ENCODE measurements at places on chromosomes 3 and 15.
A peak's percentile ranks its signal among the peaks of the same experiment; 100 is the strongest.

GRCh38 chr15:80183306-80183705 is 30.5 kb downstream of the FAH start:
- DNase-seq: no peak

- DNase-seq: no peak
Measured at GRCh38 chr15:85595804-85596536, 198.8 kb downstream of the KLHL25 start.

GRCh38 chr15:90425726-90426346 is 37.8 kb downstream of the IQGAP1 start:
- no peak for DNase-seq

GRCh38 chr3:114886905-114887304 is 260.2 kb downstream of the ZBTB20 start:
- DNase-seq: no peak

DNA sequence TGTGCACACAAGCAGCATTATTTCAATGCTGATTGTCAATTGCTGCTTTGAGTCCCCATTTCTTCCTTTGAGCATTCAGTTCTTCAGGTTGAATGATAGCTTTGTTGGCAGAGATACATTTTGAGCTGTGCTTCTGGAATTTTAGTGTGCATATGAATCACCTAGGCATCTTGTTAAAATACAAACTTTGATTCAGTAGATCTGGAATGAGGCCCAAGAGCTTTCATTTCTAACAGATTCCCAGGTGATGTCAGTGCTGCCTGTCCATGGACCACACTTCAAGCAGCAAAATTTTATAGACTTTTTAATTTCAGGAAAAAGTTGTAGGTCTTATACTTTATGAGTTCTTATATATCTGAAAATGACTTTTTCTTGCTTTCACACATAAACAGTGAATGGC is 131.1 kb downstream of the ADAMTSL3 start:
- peak; percentile 70 for DNase-seq

- DNase-seq: no peak
Measured at GRCh38 chr3:132161608-132162007, 126.8 kb upstream of the CPNE4 start.

- DNase-seq: no peak
Measured at GRCh38 chr15:62428259-62428658, 263.2 kb upstream of the C2CD4B start.

GRCh38 chr3:99170867-99171517 is 269.5 kb upstream of the DCBLD2 start:
- no peak for DNase-seq

GRCh38 chr3:136332302-136332701 is 82.2 kb downstream of the PCCB start:
- DNase-seq: no peak

DNA sequence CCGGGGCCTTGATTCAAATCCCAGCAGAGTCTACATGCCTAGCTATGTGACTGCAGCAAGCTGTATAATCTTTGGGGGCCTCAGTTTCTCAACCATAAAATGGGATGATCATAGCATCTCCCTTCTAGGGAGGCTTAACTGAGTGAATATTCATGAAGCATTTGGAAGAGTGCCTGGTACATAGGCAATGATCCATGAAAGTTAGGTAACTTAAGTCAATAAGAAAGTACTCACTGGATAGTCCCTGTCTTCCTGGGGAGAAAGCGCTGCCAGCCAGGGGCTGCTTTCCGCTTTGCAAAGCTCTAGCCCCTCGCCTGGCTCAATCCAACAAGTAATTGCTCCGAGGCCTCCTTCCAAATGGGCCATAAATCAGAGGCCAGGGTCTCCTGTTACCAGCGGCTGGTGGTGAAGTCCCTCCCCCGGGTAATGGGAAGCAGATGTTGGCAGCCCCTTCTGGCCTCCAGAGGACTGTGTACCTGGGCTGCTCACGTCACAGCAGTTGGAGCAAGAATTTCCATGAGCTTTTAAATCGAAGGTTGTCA is 521.9 kb upstream of the PROK2 start:
- DNase-seq: peak; percentile 72

DNA sequence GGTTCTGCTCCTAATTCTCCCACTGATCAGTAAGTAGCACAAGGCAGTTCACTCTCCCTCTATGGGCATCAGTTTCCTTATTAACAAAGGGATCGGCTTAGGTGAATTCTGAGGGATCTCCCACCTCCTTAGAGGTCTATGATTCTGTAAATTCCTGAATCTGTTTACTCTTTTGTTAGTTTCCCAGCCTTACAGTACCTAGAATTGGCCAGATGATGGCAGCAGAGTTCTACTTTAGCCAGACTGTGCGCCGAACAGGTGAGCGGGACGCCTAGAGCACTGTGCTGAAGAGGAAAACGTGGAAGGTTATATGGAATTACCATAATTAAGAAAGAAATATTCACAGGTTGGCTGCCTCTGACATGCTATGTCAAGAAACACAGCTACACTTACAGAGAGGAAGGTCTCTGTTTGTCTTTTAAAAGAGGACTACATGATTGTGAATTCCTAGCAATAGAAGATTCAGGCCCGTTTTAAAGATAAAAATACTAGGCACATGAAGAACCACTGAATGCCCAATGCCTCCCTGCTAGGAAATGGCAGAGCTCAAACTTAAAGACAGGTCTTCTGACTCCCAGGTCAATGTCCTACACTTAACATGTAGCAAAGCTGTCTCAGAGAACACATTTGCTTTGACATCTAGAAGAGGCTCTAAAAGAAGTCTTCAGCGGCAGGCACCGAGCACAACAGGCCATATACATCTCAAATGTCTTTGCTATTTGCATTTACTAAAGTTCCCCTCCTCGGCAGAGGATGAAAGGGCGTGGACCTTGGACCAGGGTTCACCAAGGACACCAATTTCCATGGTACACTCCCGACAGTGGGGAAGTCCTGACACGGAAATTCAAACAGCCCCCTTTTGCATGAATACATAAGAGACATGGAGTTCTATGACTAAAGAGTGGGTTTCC is 259.9 kb downstream of the FGF12 start:
- DNase-seq: peak; percentile 31

DNA sequence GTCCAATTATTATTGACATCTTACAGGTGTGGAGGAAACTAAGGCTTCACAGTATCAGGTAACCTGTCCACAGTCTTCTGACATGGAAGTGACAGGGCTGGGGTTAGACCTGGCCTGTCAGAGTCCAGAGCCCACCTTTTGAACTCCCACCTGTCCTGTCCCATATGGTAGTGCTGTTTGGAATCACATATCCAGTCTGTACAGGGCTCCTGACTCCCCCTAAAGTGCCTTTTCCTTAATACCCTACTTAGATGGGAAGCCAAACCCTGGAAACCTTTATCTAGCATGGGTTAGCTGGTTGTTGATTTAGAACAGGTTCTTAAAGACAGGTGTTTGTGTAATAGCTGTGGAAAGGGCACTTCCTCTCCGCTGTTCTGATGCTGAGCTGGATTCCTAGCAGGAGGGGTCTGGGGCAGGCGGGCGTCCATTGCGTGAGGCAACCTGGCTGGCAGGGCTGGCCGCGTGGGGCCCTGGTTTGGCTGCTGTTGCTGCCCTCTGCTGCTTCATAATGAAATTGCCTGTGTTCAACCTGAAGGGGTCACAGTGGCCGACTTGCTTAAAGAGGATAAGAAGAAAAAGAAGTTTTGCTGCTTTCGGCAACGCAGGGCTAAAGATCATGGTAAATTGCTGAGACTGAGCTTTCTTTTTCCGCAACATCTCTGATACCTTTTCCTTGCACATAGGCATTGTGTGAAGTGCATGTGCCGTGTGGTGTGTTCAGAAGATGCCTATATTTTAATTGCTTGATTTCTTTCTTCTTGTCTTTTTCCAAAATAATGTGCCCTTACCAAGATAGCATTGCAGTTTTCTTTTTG is 136.2 kb downstream of the CHDH start:
- DNase-seq: peak; percentile 49

GRCh38 chr3:189167027-189167766 is 4.6 kb upstream of the TPRG1 start:
- DNase-seq: no peak

- DNase-seq: peak; percentile 68
Measured at GRCh38 chr15:50227076-50227475, 38.5 kb downstream of the HDC start.

DNA sequence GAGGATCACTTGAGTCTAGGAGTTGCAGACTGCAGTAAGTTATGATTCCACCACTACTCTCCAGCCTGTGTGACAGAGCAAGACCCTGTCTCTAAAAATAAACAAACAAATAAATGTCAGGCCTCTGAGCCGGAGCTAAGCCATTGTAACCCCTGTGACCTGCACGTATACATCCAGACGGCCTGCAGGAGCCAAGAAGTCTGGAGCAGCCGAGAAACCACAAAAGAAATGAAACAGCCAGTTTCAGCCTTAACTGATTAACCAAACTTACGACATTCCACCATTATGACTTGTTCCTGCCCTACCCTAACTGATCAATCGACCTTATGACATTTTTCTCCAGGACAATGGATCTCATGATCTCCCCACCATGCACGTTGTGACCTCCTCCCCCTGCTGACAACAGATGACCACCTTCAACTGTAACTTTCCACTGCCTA is 32.5 kb upstream of the ZKSCAN7 start:
- no peak for DNase-seq

- peak; percentile 59 for DNase-seq
Measured at GRCh38 chr3:154244644-154245043, 79.6 kb downstream of the DHX36 start.

GRCh38 chr3:112963683-112964082 is 11.2 kb downstream of the CD200R1 start:
- no peak for DNase-seq

GRCh38 chr3:78972617-78973301 is 795.0 kb downstream of the ROBO1 start:
- DNase-seq: no peak

DNA sequence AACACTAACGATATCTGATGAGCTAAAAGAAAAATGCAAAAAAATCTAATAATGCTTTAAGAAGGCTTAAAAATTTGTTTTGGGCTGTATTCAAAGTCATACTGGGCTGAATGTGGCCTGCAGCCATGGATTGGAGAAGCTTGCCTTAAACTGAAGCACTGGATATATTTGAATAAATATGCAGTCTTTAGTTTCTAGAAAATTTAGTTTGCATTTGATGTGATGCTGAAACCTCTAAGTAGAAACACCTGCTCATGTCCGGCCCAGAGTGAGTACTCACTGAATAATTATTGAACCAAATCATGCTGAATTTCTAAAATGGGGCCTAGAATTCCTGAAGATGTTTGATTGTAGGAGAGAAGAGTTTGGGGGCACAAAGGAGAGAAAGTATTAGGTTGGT is 43.9 kb downstream of the ABHD5 start:
- no peak for DNase-seq

- DNase-seq: no peak
Measured at GRCh38 chr15:88241060-88241459, 15.5 kb downstream of the NTRK3 start.

DNA sequence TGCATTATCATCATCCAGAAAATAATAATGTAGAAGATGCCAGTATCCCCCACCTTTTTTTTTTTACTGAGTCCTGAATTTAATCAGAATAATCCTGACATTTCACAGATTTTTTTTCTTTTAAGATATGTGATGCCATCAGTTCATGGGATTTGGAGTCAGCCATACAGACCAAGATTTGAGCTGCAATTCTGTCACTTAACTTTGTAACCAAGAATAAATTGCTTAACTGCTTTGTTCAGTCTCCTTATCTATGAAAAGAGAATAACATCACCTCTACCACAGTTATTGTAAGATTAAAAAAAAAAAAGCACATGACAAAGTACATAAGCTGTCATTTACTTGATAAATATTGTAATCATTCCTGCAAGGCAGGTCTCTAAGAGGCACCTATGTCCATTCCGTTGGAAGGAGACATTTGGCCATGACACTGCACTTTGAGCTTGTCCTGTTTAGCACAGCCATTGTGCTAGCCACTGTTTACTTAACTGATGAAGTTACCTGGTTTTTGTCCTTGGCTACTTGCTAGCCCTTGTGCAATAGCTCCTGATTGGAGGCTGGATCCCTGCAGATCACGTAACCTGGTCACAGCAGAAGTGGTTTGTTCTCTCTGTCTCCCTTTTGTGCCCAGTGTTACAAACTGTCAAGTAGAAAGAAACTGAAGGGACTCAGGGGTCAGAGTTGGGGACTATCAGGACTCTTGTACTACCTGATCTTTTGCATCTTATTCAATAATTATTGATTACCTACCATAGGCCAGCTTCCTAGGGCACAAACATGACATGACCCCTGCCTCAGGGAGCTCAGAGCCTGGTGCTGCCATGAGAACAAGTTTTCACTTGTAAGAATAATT is 306.0 kb downstream of the WDR72 start:
- DNase-seq: no peak

DNA sequence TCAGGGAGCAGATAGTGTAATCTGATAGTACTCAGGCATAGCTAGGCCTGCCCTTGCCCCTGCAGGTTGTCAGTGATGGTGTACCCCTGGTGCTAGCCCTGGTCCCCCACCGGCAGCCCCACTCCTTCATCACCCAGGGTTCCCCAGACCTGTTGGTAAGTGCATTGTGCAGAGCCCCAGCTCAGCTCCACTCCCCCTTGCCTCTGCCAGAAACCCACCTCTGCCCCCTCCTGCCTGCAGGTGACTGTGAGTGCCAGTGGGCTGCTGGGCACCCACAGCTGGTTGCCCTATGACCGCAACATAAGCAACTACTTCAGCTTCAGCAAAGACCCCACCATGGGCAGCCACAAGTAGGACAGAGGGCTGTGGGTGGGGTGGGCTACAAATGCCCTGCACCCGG is 27.5 kb downstream of the NBEAL2 start:
- DNase-seq: no peak

- peak; percentile 95 for DNase-seq
Measured at GRCh38 chr15:39504808-39505207, 76.1 kb upstream of the THBS1 start.

GRCh38 chr3:131033480-131034080 is 6.9 kb downstream of the NEK11 start:
- DNase-seq: peak; percentile 51

DNA sequence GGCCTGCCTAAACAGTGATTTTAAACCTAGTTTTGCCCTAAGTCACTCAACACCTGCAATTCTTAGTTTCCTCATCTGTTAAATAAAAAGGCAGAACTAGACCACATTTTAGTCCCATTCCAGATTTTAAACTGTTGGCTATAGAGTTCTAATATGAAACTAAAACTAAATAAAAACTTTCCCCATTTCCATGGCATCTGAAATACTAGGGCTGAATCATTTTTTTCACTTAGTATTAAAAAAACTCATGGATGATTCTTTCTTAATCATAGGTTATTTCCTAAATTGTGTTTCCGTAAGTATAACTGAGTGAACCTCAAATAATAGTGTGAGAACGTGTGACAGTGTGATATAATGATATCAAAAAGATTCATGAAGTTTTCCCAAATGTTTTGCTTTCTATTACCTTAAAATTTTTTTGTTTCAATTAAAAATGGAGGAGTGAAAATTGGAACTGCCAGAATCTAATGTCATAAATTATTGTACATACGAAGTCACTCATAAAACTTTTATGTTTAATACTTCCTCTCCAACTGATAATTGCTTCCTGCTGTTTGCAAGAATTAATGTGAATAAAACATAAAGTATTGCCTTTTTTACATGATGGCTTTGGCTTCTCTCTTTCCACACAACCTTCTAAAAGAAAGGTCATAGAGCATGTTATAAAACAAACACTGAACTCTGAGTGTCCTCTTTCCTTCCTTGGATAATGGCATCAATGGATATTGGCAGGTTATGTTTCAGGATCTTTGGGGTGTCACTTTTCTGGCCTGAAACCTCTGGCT is 315.1 kb upstream of the MME start:
- no peak for DNase-seq

- DNase-seq: no peak
Measured at GRCh38 chr3:149197669-149198068, 24.0 kb downstream of the CP start.
